Tongue (tissue), 3 donors: ENCODE measurements at places on chromosomes 7 and 10. TPM values are rescaled to one million over a fixed set of nuclear protein-coding genes. Genes with fewer than 3 reads are reported as not detected.

The CLRN3 gene
- not detected for total RNA-seq

The CSGALNACT2 gene
- 24.8 TPM for total RNA-seq

The GIMAP7 gene
- 8.2 TPM for total RNA-seq

The TACC2 gene
- total RNA-seq = 128 TPM
